Stromal cell of bone marrow (primary cell): ENCODE measurements at places on chromosomes 5 and 9.

DNA sequence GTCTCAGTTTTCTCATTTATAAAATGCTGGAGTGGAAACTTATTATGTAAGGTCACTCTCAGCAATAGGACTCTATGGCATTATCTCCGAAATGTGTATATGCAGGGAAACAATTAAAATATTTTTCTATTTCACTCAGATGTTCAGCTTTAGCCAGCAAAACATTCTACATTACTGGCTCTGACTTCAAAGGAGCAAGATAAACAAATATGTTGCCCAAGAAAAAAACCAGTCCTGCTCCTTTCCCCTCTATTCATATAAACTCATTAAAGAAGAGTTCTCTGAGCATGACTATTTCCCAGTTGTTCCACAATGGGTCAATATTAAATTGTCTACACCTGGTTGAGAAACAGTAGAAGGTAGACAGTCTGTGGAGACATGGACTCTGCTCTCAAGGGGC lies 155.0 kb downstream of the NPR3 start:
- no peak for DNase-seq

DNA sequence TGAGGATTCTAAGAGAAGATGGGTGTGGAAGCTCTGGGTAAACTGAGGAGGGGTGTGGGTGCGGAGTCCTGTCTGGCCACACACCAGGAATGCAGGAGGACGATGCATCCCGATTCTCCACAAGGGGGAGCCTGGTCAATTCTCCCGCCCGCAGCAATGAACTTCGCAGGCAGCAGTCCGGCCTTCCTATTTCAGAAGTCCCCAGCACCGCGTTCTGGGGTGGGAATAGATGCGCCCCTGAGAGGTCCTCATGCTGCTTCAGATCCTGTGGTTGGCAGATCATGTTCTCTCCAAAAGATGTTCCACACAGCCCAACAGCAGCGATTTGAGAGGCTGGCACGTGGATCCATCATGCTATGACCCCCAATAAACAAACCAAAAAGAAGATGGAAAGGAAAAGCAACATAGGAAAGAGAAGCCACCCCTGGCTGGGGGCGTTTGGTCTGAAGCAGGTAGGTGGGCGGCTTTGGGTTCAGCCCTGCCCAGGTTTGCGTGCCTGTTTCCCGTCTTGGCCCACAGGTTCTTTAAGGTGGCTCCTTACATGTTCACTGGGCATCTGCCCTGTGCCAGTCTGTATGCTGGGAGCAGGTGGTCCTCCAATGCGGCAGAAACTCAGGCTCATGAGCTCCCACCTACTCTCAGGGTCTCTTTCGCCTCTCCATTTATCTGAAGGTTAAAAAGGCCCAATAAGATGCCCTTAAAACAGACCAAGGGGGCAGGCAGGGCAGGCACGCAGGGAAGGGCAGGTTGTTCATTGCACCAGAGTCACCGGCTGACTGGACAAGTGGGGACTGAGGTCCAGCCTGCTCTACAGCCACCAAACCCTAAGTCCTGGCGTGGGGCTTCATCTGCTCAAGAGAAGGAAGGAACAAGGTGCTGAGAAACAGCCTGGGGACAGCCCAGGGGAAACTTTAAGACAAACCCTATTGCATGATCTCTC lies 171.6 kb downstream of the PAX5 start:
- peak; percentile 11 for DNase-seq

GRCh38 chr9:124697326-124698200 lies 73.5 kb downstream of the NR6A1 start:
- DNase-seq = no peak

GRCh38 chr9:84969084-84969483 lies 299.6 kb downstream of the NTRK2 start:
- DNase-seq = no peak

DNA sequence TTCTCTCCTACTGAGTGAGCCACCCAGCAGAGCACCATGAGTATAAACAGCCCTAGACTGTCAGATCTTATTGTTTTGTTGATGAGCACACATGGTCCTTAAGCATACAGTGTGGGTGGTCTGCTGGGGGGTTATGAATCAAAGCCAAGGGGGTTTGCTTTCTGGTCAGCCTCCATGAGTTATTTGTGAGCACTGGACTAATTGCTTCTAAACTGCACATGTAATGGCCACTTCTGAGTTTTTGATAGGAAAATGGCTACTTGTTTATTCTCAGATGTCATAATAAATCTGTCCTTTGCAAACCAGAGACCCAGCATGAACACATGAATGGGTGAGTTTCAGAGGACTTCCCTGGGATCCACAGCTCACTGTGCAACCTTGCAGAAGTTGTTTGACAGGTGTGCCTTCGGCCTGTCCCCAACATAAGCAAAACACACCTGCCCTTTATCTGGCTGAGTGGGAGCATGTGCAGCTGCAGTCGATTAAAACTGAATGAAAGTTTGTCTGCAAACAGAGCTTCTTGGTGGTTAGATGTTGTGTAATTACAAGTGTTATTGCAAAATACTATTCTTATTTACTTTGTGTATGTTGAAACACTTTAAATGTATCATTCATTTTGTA lies 35.9 kb downstream of the MAMDC2 start:
- no peak for DNase-seq

DNA sequence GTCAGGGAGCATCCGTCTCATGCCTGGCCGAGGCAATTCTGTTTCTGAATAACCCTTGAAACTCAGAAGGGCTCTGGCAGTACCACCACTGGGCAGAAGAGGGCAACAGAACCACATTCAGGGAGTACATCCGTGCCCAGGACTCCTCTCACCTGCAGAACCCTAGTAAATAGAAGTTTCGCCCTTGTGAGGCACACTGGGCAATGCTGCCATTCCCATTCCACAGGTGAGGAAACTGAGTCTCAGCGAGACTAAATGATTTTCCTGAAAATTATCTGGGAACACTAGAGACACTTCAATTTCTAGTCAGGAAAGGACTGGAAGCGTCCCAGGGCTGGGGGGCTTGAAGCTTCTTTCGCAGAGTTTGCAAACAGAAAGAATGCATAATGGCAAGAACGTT lies 74.7 kb downstream of the FGF1 start:
- peak; percentile 40 for DNase-seq

DNA sequence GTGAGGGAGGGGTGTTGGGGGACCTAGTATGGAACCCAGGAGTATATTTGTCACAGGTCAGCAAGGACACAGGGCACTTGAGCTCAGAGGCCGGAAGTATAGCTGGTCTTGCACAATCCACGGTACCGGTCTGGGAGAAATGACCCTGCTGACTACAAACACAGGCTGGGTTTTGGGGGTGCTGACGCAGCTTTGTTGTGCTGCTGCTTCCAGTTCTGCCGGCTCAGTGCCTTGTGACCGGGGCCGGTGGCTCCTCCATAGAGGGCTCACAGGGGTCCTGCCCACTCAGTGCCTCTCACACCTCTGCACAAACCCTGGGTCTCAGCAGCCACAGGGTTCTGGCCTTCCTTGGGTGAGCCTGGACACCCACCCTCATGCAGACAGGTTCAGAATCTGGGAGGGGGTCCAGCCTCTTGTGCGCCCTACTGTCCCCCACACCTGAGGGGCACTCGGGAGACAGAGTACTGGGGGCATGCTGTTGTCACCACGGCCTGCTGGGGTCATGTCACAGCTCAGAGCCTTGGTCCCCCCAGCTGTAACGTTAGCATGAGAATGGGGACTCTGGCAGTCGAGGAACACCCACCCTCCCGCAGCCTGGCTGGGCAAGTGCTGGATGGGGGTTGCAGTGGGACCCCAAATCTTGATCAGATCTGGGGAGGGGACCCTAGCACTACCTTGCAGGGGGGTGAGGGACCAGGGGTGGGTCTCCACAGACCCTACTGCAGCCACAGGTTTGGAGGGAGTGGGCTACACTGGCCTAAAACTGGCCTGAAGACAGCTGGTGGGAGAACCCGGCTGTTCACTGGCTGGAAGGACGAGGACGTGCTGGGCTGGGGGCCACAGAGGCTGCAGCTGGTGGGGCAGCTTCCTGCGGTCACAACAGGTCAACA lies 17.7 kb downstream of the NINJ1 start:
- peak; percentile 74 for DNase-seq

DNA sequence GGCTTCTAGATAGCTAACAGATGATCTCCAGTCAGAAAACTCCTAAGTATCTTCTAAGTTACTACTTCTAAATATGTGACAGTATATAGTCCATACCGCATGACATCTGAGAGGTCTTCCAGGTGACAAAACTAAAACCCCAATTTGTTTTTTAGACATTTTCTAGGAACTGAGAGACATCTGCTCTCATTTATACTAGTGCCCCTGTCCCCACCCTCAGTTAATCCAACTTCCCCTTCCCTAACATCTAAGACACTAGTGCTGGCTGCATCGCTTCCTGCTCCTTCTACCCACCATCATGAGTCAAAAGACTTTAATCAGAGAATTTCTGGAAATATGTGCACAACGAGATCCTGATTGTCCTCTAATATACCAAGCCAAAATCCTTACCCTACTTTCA lies 37.9 kb downstream of the FBXW11 start:
- no peak for DNase-seq

DNA sequence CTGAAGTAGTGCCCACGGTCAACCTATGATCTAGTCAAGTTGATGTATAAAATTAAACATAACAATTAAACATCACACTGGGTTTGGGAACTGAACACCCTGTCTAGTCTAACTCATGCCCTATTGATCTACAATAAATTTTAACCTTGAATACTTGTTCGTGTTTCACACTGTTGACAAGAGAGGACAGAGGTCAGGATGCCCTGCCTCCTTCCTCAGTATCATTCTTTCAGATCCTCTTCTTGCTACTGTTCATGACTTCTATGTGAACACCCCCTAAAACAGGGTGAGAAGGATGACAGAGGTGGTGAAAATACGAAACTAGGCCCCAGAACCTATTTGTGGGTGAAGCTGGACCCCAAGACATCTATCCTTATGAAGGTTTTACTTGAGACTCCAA lies 8.1 kb upstream of the MAT2B start:
- no peak for DNase-seq

GRCh38 chr5:160693831-160694465 lies 158.1 kb downstream of the ATP10B start:
- DNase-seq = no peak

GRCh38 chr9:4973246-4973645 lies 11.8 kb upstream of the JAK2 start:
- DNase-seq = no peak

GRCh38 chr5:139046551-139046950 lies 151.6 kb downstream of the SIL1 start:
- no peak for DNase-seq

- DNase-seq = peak; percentile 85
These were observed 167.9 kb downstream of the AUH start for GRCh38 chr9:91193658-91194391.
